ENCODE measurements at places on chromosomes 3 and 15.

- DNase-seq, result no peak
Measured at GRCh38 chr3:71214797-71215196, 368.7 kb downstream of the FOXP1 start.

DNA sequence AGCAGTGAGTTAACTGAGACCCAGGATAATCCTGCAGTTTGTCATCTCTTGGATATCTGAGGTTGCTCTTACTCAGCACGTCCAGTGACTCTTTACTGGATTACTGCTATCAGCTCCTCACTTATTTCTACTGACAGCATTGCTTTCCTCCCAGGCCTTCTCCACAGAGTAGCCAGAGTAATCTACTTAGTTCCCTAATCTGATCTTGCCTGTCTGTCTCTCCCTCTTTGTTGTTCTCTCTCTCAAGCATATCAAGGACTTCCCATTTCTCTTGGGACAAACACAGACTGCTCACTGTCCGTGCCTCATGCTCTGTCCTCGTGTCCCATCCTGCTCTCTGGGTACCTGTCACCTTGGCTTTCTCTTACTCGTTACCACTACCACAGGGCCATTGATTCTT is 376.2 kb downstream of the FEZF2 start:
- DNase-seq, result no peak

- DNase-seq, result no peak
Measured at GRCh38 chr3:195999896-196000295, 82.0 kb downstream of the TFRC start.

GRCh38 chr15:33095641-33096040 is 98.9 kb downstream of the FMN1 start:
- no peak for DNase-seq

DNA sequence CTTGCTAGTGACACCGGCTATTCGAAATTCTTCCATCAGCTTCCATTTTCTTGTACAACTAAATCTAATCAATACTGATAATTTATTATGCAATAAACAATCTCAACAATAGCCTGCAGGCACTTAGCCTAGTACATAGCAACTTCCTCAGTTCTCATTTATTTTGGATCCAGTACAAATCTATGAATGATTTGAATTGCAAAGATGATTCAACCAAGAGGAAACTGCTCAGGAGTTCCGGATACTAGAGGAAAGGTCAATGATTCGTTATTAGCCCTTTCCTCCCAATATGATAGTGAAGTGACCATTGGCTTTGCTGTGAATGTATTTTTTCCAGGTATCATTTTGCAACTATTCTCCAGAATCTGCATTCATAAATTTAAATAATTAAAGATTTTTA is 827.0 kb downstream of the CADM2 start:
- DNase-seq, result no peak

GRCh38 chr3:118369892-118370491 is 664.7 kb downstream of the IGSF11 start:
- no peak for DNase-seq

- DNase-seq, result no peak
Measured at GRCh38 chr3:108293858-108294257, 2.5 kb upstream of the HHLA2 start.

- peak; percentile 84 for DNase-seq
Measured at GRCh38 chr15:32029862-32030781, at the start of gene CHRNA7. Gene CHRNA7 (plus strand): TSS chr15:32030515. CDS start chr15:32030595, 80 bp downstream.

Data from LoVo (cell line).